NAMALWA (cell line): ENCODE measurements at places on chromosomes 13 and 19.

GRCh38 chr13:51815848-51816247, 11.9 kb upstream of the DHRS12 start:
- no peak for DNase-seq

DNA sequence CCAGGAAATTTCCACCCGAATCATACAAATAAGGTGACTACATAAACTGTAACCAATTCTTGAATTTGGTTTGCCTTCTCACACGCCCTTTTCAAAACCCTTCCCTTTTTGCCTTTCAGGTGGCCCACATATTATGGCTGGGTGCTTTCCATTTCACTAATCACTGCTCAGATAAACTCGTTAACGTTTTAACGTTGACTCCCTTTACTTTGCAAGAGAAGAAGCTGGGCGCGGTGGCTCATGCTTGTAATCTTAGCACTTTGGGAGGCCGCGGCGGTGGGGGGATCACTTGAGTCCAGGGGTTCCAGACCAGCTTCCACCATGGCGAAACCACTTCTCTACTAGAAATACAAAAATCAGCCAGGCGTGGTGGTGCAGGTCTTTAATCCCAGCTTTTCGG, 19.8 kb upstream of the ZNF91 start:
- DNase-seq: peak; percentile 39

- peak; percentile 32 for DNase-seq
These were observed 64.6 kb upstream of the RAP2A start for GRCh38 chr13:97369261-97369893.

- DNase-seq: peak; percentile 90
These were observed 14.4 kb downstream of the LEUTX start for GRCh38 chr19:39792999-39793546.

DNA sequence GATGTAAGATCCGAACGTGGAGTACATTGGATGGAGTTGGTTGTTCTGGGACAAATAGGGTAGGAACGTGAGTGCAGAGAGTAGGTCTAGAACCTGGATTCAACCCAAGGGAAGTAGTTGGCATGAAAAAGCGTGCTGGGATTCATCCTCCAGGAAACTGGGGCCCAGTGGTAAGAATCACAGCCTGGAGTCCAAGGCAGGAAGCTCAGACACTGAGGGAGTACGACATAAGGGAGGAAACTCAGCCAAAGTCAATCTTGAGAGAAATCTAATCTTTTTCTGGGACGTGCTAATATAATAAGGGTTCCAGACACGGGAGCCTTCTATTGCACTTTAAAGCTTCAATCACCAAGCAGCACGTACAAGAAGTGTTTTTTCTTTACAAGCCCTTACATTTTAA, 46.4 kb downstream of the DLEU7 start:
- DNase-seq: no peak
